ENCODE measurements at places on chromosomes 2 and 18.

DNA sequence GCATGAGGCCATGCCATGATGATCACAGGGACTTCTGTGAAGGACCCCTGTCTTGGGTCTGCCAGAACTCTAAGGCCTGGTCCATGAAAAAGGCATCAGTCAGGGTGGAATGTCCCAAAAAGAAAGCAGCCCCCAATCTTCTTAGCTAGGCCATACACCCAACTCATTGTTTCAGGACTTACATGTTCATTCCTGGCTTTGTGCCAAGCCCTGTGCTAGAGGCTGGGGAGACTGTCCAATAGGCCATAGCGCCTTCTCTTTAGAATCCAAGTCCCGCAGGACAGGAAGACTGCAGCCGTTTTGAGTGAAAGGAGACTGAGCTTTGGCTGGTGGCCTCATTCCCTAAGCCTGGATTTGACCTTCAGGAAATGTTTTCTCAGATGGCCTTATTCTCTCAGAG lies 247.3 kb downstream of the PRKCE start:
- DNase-seq = no peak

GRCh38 chr2:84041506-84041905 lies 417.6 kb downstream of the SUCLG1 start:
- no peak for DNase-seq

DNA sequence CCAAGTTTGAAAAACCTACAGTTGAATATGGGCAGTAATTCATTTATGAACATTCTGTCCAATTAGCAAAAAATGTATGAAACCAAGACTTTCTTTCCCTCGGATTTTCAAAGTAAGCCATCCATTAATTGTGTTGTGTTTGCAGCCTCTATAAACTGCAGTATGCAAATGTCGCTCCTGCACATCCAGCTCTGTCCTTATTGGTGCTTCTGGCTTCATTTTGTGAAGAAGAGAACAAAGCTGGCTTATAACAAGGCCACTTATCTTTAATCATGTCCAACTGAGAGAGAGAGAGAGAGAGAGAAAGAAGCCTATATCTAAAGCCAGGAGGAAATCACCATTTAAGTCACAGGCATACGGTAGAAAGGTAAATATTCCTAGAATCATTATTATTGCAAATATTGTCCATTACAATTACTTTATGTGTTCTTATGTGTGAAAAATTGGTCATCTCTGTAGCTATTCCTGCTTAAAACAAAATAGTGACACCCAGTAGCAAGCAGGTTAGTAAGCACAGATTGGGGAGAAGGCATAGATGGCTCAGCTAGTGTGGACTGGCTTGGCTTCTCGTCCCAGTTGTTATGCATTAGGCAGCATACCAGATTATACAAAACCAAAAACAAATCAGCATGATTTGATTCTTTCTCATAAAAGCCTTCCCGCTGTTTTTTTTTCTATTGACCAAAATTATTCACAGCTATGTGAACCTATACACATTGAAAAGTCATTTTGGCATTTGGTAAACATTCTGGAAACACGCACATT lies 726.4 kb upstream of the SOX11 start:
- DNase-seq = no peak

GRCh38 chr18:69636529-69637301 lies 236.0 kb downstream of the DOK6 start:
- no peak for DNase-seq

DNA sequence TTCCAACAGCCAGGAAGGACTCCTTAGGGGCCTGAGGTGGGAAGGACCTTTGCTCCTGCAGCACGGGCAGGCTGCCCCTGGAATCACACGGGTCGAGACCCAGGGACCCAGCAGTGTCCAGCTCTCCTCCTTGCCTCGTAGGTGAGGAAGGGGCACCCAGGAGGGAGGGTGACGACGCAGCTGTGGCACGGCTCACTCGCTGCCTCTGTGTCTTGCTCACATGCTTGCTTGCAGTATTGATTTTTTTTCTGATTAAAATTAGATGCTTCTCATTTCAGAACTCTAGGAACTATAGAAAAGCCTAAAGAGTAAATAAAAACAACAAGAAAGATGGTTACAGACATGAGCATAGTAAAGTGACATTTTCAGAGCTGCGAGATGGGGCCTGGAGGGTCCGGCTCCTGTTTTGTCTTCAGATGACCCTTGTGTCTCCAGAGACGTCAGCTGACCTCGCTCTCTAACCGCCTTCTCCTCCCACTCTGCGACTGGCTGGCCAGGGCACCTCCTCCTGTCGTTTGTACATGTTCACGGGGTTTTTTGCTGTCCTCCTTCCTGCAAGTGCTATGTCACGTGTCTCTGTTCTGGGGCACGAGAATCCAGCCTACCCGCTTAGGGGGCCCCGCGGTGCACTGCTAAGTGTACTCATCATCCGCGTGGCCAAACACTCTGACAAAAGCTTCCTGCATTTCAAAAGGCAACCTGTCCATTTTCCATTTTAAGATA lies 65.7 kb upstream of the ZNF236 start:
- DNase-seq = no peak

GRCh38 chr2:7994397-7994951 lies 687.4 kb upstream of the ID2 start:
- DNase-seq = no peak

DNA sequence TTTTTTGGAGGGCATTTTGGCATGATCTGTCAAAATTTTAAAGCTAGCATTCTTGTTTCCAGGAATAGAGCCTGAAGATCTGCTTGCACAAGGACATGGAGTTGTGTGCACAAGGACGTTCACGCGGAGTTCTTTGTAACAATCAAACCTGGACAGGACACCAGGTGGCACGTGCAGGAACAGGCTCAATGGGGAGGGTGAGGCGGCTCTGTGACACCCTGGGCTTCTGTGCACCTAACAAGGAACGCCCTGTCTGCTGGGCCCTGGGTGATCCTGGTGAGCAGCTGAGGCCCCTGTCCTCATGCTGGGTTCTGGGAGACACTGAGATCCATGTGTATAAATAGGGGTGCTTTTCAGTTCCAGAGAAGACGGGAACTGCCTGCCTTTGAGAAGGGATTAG lies 93.1 kb upstream of the PXDN start:
- DNase-seq = no peak

All from T47D (cell line).